ENCODE measurements at places on chromosomes 11 and 22.

DNA sequence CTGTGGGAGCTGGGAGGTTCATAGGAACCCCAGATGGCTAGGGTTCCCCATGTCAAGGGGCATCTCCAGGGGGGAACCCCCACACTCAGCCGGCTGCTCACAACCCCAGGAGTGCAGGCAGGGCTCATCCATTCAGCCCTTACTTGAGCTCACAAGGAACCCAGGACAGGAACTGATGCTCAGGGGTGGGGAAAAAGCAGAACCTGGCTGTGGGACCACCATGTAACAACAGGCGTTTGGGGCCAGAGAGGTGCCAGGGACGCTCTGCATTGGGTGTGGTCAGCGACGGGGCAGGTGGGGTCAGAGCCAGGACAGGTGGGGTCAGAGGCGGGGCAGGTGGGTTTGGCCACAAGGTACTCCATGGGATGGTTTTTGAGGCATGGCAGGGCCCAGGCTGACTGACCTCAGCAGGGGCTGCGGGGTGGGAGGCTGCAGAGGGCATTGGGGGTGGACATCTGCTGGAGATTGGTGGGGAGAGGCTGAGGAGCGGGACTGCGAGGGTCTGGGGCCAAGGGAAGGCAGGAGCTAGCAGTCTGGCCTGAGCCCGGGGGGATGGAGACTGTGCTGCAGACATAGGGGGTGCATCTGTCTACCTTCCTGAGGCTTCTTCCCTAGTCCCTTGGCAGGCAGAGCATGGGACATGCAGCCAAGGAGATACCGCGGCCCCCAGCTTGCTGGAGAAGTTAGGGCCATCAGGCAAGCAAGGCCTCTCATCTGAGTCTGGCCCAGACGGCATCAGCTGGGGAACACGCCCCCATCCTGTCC lies 34.0 kb upstream of the CARS1 start:
- no peak for DNase-seq

- DNase-seq, result no peak
These were observed 12.8 kb downstream of the KCNC1 start for GRCh38 chr11:17747131-17747955.

DNA sequence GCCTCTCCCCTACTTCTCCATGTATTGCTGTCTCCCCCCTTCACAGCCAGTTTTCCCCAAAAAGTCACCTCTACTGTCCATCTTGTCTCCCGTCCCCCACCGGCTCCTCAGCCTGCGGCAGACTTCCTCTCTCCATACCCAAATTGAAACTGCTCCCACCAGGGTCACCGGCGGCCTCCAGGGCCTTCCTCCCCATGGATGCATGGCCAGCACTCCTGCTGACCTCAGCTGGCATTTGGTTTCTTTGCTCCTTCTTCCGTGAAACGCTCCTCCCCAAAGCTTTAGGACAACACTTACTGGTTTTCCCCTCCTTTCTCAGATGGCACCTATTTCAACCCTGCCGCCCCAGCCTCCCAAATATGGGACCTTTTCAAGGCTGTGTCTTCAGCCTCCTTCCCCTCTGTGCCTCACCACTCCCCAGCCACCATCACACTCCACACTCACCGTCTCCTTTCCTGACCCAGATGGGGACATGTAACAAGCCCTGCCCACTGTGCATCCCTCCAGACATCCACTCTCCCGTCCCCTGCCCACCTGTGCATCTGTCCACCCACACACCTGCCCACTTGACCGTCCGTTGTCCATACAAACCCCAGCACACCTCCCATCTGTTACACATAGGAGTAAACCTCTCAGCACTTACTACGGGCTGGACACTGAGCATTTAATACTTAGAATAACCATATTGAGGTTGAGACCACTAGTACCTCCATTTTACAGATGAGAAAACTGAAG lies 21.5 kb upstream of the ACR start:
- DNase-seq, result no peak

GRCh38 chr22:50686794-50687193 lies 14.2 kb downstream of the SHANK3 start:
- no peak for DNase-seq

- no peak for DNase-seq
These were observed 51.7 kb downstream of the FLI1 start for GRCh38 chr11:128745311-128746136.

- no peak for DNase-seq
These were observed 12.9 kb downstream of the CRYBB2 start for GRCh38 chr22:25232301-25232700.

GRCh38 chr11:112863305-112863704 lies 97.9 kb upstream of the NCAM1 start:
- DNase-seq, result no peak

DNA sequence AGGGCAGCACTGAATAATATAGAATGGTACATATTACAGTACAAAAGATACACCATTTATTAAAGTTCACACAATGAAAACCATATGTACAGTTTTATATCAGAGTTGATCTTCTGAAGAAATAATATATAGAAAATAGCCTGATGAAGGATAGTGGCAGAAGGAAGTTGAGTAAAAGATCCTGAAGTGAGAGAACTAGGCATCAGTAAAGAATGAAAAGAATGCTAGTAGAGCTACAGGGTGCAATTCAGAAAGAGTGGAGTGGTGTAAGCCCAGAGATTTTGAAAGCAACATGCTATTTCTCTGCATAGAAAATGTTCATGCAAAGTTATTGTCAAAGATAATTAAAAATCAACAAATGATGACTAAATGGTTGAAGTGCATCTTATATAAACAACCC lies 1552.7 kb upstream of the TENM4 start:
- no peak for DNase-seq

DNA sequence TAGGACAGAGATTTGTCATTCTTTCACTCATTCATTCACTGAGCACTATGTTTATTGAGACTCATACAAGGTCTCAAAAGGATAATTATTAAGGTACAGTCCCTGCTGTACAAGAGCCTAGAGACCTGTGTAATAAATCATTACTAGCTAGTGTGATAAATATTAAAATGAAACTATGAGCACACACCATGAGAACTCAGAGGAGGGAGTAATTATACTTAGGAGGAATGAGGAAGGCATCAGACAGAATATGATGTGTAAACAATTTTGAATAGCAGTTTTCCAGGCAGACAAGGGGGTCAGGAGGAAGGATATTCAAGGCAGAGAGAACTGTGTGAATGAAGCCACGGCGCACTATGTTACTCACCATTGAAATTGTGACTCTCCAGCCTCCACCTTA lies 300.8 kb upstream of the ISX start:
- no peak for DNase-seq

GRCh38 chr11:2104524-2105440 lies 34.4 kb downstream of the IGF2 start:
- DNase-seq, result no peak

- no peak for DNase-seq
These were observed 33.4 kb downstream of the SIK2 start for GRCh38 chr11:111635706-111636045.

GRCh38 chr11:63534895-63535461 lies 1.6 kb upstream of the PLAAT4 start:
- no peak for DNase-seq

DNA sequence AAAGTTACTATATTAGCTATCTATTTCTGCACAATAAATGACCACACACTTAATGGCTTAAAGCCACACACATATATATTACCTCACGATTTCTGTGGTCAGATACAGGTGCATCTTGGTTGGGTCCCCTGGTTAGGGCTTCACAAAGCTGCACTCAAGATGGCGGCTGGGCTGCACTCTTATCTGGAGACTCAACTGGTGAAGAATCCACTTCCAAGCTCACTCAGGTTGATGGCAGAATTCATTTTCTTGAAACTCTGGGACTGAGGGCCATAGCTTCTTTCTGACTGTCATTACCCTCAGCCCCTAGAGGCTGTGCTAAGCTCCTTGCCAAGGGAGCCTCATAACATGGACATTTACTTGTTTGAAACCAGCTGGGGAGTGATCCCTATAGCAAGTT lies 5.1 kb upstream of the MS4A10 start:
- DNase-seq, result no peak

DNA sequence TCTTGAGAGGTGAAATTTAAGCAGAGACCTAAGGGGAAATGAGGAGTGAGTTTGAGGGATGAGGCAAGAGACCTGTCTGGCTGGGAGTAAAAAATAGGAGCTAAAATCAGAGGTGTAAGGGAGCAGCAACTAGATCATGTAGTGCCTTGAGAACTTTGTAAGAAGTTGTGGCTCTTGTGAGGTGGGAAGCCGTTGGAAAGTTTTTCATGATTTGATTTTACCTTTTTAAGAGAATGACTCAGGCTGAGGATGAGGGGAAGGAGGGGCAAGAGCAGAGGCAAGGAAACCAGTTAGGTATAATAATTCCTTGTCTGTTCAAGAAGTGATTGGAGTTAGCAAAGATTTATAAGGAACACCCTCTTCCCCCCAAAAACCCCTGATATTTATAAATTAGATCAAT lies 25.8 kb downstream of the QSER1 start:
- DNase-seq, result no peak

DNA sequence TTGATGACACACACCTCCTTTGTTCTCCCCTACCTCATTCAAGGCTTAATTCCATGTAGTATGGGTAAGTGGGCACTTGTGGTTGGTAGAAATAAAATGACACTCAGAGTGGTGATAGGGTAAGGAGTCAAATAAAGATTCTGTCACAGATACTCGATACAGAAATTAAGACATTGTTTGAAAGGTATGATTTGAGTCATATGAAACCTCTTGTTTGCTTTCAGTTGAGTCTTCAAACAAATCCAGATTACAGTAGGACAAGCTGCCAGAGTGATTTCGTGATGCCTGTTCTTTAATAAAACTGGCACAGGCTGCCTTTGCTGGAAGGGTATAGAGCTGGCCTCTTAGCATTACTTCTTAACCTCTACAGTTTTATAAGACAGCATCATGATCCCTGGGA lies 182.4 kb downstream of the SPON1 start:
- peak; percentile 51 for DNase-seq

GRCh38 chr11:45918962-45919675 lies 1.4 kb upstream of the PEX16 start:
- DNase-seq, result no peak

- no peak for DNase-seq
These were observed 144.7 kb downstream of the TTC17 start for GRCh38 chr11:43503417-43503816.

DNA sequence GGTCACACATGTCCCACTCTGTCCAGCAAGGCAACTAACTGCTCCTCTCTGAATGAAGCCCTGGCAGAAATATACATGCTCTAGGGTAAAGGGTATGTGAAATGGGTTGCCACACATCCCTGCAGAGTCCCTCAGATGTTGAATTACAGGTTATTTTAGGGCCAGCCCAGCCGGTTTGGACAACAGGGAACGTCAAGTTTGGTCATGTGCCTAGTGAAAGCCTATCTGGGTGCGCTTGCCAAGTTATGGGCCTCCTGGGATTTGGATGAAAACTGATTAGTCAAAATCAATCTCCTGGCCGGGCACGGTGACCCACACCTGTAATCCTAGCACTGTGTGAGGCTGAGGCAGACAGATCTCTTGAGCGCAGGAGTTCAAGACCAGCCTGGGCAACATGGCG lies 10.4 kb downstream of the AP1B1 start:
- no peak for DNase-seq

DNA sequence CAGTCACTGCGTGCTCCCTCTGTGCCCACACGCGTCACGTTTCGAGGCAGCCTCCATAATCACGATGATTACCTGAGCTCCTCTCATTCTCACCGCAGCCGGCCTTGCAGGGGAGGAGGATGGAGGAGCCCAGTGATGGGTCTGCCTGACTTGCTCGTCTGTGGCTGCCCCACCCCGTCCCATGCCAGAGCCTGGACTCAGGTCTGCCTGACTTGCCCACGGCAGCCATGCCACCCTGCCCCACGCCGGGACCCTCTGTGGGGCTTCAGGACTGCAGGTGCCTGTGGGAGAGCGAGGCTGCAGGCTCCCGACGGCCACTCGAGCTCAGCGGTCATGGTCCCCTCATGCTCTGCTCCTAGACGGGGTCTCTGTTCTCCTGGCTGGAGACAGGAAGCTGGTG lies 1025.1 kb downstream of the BRD1 start:
- no peak for DNase-seq

- no peak for DNase-seq
These were observed 11.5 kb downstream of the CD44 start for GRCh38 chr11:35150454-35150853.

- DNase-seq, result no peak
These were observed 11.8 kb downstream of the RFPL1 start for GRCh38 chr22:29450222-29450621.

DNA sequence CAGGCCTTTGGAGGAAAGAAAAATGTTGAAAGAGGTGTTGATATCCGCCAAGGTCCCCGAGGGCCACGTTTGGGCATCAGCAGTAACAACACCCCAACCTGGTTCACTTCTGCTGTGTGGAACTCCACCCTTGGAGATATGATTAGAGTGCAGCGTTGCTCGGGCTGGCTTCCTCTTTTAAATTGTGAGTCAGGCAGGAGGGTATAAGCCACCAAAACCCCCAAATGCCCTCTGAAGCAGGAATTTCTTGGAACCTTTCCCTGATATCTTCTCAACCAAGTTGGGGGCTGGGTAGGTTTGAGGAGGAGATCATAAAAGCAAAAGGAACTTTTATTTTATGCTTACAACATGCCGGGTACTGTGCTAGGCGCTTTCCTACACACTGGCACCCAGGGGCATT lies 6.4 kb upstream of the C11orf96 start:
- DNase-seq, result no peak

GRCh38 chr11:61587541-61587941 lies 6.7 kb upstream of the SYT7 start:
- DNase-seq, result no peak

DNA sequence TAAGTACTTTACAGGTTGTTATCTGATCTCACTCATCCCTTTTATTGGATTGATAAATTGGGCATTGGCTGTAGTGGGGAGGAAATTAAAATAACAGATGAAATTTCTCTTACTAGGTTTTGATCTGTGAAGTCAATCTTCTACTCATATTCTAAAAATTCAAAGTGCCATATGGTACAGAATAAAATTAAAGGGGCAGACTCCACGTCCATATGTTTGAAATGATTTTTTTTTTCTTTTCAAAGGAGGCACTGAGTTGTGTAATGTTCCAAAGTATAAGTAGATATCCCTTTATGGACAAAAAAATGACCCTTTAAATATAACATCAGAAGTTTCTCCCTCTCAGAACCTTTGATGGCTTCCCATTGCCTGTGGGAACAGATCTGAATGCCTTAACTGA lies 207.4 kb downstream of the DBX1 start:
- no peak for DNase-seq

GRCh38 chr11:134485316-134485715 lies 73.3 kb upstream of the B3GAT1 start:
- no peak for DNase-seq

DNA sequence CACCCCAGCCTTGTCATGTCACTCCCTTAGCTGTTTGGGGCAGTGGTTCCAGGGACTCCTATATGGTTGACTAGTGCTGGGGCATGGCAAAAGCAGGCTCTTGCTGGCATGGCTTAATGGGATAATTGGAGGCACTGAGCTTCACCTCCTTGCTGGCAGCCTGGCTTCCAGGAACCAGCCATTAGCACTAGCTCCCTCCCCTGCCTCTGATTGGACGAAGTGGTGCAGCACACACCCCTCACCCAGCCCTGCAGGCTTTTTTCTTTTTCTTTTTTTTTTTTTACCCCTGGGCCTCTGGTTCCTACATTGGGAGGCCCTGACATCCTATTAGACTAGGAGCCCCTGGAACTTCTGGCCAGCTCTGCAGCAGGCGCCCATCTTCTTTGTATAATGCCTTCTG lies 18.6 kb downstream of the PHLDB1 start:
- peak; percentile 52 for DNase-seq

Data from NCI-H1436 (cell line).